Mesangial cell (primary cell): ENCODE measurements at places on chromosomes 11 and 22. TPM values are rescaled to one million over a fixed set of nuclear protein-coding genes. Genes with fewer than 3 reads are reported as not detected.

The BDNF gene
- 6.5 and 14.7 TPM in 2 replicates for total RNA-seq

The RPUSD4 gene
- 15.2 and 18.0 TPM in 2 replicates for total RNA-seq

The IL18 gene
- total RNA-seq = 19.9 and 54.5 TPM in 2 replicates

The CCDC73 gene
- not detected in 2 replicates for total RNA-seq

The GTSE1 gene
- 1.3 and 35.5 TPM in 2 replicates for total RNA-seq

The MIOX gene
- 0.33 and 1.5 TPM in 2 replicates for total RNA-seq

The APOL4 gene
- not detected in 2 replicates for total RNA-seq

The TRPM5 gene
- not detected in 2 replicates for total RNA-seq

The RGL4 gene
- not detected in 2 replicates for total RNA-seq

The CPT1A gene
- total RNA-seq = 1.3 and 11.9 TPM in 2 replicates

The FXYD2 gene
- total RNA-seq = 57.8 and 248 TPM in 2 replicates

The BTG4 gene
- 0.16 TPM in 1 of 2 replicates, not detected in the other for total RNA-seq

The VWCE gene
- 0.49 and 2.2 TPM in 2 replicates for total RNA-seq

The RAC2 gene
- 56.3 and 104 TPM in 2 replicates for total RNA-seq

The OR8D1 gene
- not detected in 2 replicates for total RNA-seq

The GDPD4 gene
- total RNA-seq = not detected in 2 replicates

The ENTHD1 gene
- total RNA-seq = not detected in 2 replicates

The BAIAP2L2 gene
- 4.2 and 6.0 TPM in 2 replicates for total RNA-seq

The CCDC87 gene
- 0.16 and 0.76 TPM in 2 replicates for total RNA-seq

The COX8A gene
- total RNA-seq = 816 and 1,119 TPM in 2 replicates

The DAGLA gene
- 5.9 and 7.6 TPM in 2 replicates for total RNA-seq

The KRTAP5-7 gene
- total RNA-seq = not detected in 2 replicates

The CARD16 gene
- not detected in 2 replicates for total RNA-seq

The ROM1 gene
- total RNA-seq = 1.1 and 5.7 TPM in 2 replicates

The FEN1 gene
- 10.8 and 66.5 TPM in 2 replicates for total RNA-seq

The OPCML gene
- under 0.01 and 0.51 TPM in 2 replicates for total RNA-seq

The SYT7 gene
- total RNA-seq = 0.16 and 4.8 TPM in 2 replicates

The SYT9 gene
- total RNA-seq = not detected in 2 replicates

The SERHL2 gene
- total RNA-seq = 1.5 and 2.4 TPM in 2 replicates

The CEP126 gene
- total RNA-seq = 0.98 and 1.1 TPM in 2 replicates

The NLRP14 gene
- not detected in 2 replicates for total RNA-seq

The RBM7 gene
- total RNA-seq = 22.8 and 37.8 TPM in 2 replicates

The PHETA2 gene
- total RNA-seq = 12.5 and 14.3 TPM in 2 replicates

The ADM gene
- 22.2 and 31.4 TPM in 2 replicates for total RNA-seq

The OMP gene
- total RNA-seq = not detected in 2 replicates
